Left forelimb (tissue), 1 donor: ENCODE measurements at places on chromosomes 5 and 9.

DNA sequence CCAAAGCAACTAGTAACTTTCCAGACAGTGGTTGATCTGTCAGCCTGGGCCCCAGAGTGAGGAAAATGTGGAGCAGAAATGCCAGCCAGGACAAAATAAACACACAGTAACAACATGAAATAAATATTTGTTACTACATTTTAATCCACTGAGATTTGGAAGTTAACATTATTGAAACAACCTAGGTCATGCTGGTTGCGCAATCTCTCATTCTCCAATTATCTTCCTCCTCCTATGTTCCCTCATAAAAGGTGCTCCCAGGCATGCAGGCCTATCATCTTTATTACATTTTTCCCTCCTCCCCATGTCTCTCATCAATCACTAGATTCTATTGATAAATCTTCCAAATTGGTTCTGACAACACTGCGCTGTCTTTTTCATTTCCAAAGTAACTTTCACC, 363.1 kb downstream of the HINT1 start:
- no peak for DNase-seq

GRCh38 chr9:134377976-134378375, 51.7 kb downstream of the RXRA start:
- DNase-seq: no peak

GRCh38 chr5:80760680-80761079, 105.9 kb upstream of the DHFR start:
- DNase-seq: no peak

DNA sequence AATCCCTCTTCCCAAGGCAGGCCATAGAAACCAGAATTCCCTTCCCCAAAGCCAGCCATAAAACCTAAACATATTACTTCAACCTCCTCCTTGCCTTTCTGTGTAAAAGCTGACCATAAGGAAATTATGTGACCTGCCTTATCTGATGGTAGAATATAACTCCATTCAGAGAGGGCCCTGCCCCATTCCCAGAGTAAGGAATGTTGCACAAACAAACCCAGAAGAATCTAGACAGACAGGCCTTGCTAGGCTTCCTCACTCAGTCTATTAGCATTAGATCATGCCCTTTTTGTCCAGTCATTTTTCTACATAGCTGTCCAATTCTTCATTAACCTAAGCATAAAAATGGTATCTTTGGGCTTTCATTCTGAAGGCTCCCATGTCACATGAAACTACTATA, 17.8 kb upstream of the IFNB1 start:
- DNase-seq: no peak

DNA sequence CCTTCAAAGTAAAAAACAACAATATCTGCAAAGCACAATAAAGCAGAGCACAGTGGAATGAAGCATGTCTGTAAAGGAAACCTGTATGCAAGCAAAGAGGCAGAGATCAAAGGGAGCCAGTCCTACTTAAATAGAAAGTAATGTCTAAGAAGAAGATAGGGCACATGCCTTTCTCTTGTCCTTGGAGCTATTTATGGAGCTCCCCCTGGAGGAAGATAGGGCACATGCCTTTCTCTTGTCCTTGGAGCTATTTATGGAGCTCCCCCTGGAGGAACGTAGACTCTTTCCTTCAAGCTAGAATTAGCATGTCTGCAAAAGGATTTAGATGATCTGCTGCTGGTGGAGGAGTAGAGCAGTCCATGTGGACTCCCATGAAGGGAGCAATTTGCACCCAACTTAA, 168.1 kb upstream of the RASEF start:
- no peak for DNase-seq

- no peak for DNase-seq
Measured at GRCh38 chr5:94748212-94748611, 129.7 kb downstream of the SLF1 start.

DNA sequence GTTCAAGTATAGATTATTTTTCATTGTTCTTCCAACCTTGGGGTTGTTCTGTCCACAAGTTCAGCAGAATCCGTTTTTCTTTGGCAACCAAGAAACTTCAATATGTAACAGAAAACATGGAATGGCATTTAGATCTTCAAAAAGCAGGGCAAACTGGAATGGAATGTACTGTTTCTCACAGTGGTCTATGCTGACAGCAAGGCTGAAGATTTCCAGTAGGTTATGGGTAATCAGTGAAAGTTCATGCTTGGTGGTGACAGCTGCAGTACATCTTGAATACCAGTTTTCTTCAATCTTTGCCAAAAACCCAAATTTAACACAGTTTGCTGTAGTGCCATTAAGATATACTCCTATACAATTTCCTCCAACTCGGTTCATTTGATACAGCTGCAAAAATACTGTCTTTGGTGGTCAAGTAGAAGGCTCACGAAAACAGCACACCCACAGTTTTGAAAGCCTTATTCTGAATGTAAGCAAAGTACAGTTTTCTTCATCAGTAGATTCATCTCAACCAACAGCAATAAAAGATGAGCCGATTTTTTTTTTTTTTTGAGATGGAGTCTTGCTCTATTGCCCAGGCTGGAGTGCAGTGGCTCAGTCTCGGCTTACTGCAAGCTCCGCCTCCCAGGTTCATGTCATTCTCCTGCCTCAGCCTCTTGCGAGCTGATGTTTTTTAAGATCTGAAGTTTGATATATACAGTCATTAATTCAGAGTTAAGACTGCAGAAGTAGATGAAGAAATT, 4.9 kb downstream of the TRIM52 start:
- DNase-seq: no peak

GRCh38 chr5:171415115-171415730, 4.2 kb upstream of the FGF18 start:
- DNase-seq: no peak

GRCh38 chr9:136316271-136316751, 11.0 kb upstream of the GPSM1 start:
- no peak for DNase-seq

GRCh38 chr9:135976944-135977343, 15.8 kb upstream of the UBAC1 start:
- DNase-seq: no peak

- no peak for DNase-seq
Measured at GRCh38 chr9:112032743-112033142, 136.1 kb downstream of the UGCG start.

DNA sequence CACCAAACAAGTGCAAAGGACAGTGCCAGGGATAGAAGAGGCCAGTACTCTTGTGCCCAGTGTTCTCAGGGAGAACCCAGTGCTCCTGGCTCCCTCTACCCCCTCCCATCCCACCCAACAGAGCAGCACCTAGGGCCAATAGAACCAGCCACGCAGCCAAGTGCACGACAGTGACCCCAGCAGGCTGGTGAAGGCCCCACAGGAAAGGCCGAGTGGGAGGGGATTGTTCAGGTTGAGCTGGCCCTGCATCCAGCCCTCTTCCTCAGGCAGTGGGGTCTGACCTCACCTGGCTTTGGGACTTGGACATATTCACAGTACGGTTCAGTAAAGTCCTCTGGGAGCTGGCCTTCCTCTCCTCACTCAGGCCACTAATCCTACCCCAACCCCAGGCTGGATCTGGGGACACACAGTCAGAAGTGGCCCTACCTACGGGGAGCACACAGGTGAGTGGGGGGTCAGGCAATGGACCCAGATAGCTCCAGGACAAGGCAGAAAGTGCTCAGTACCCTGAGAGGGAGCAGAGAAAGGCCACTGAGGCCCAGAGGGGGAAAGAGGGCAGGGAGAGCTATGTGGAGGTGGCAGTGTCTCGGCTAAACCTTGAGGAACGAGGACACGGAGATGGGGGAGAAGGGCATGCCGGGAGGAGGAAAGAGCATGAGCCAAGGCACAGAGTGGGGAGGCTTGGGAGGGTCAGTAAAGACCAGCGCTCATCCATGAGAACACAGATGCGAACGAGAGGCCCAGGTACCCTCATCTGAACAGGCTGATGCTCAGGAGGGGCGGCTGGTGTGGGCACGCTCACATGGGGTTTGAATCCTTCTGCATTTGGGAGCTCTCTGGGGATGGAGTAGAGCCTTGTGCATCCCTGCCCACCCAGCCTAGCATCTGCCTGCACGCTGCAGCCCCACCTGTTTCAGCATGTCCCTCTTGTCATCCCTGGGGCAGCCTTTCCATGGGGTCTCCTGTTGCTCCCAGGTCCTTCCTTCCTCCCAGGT, 25.6 kb downstream of the POLR1E start:
- DNase-seq: no peak

DNA sequence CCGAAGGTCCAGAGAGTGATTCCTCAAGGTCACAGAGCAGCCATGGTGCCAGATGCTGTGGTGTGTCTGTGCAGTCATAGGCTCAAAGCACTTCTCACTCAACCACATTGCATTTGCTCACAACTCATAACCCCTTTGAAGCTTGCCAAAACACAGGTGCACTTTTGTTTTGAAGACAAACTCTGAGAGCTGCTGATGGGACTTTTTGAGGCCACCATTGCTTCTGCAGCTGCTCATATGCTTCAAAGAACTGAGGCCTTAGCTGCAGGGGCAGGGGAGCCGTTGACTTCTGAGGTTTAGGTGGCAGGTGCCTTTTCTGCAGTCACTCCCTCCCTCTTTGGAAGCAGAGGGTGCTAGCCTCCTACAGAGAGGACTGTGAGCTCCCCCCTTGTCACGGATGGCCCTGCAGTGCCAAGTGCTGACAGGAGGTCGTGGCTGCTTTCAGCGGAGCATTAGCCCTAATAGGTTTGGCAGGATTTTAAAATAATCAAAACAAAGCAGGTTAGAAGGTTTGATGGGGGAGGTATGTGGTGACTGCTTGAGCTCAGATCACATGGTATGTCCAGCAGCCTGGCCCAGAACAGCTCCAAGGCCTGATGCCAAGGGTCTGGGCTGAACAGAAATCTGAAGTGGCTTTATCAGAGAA, 232.1 kb downstream of the MAN2A1 start:
- DNase-seq: no peak

GRCh38 chr5:123371575-123372179, 51.5 kb downstream of the CEP120 start:
- no peak for DNase-seq

- no peak for DNase-seq
Measured at GRCh38 chr9:112194969-112195431, 19.9 kb upstream of the SUSD1 start.

GRCh38 chr9:91426123-91426745, 2.6 kb upstream of the NFIL3 start:
- no peak for DNase-seq

GRCh38 chr5:170008376-170008775, 28.1 kb upstream of the INSYN2B start:
- no peak for DNase-seq

- DNase-seq: no peak
Measured at GRCh38 chr5:140165101-140165922, 9.7 kb upstream of the CYSTM1 start.

GRCh38 chr5:172035049-172035448, 28.6 kb upstream of the FBXW11 start:
- DNase-seq: no peak

GRCh38 chr5:136424835-136425584, 59.7 kb upstream of the TRPC7 start:
- peak; percentile 80 for DNase-seq

DNA sequence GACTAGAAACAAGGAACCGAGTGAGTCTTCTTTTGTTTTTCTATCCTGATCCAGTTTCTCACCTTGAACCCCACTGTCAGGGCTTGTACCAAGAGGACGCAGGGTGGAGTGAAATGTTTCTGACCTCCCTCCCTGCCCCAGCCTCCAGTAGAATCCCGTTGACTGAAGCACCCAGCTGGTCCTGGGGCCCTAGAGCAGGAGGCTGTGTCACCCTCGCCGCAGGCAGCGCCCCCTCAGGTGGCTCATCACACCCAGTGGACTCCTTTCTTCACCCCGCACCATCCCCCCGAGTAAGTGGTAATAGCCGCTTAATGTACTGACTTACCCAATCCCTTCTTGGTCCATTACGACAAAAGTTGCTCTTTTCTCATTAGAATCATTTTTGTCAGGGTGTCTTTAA, 53.8 kb downstream of the MVB12B start:
- DNase-seq: no peak

- no peak for DNase-seq
Measured at GRCh38 chr9:78921341-78921740, 624.4 kb downstream of the PSAT1 start.

DNA sequence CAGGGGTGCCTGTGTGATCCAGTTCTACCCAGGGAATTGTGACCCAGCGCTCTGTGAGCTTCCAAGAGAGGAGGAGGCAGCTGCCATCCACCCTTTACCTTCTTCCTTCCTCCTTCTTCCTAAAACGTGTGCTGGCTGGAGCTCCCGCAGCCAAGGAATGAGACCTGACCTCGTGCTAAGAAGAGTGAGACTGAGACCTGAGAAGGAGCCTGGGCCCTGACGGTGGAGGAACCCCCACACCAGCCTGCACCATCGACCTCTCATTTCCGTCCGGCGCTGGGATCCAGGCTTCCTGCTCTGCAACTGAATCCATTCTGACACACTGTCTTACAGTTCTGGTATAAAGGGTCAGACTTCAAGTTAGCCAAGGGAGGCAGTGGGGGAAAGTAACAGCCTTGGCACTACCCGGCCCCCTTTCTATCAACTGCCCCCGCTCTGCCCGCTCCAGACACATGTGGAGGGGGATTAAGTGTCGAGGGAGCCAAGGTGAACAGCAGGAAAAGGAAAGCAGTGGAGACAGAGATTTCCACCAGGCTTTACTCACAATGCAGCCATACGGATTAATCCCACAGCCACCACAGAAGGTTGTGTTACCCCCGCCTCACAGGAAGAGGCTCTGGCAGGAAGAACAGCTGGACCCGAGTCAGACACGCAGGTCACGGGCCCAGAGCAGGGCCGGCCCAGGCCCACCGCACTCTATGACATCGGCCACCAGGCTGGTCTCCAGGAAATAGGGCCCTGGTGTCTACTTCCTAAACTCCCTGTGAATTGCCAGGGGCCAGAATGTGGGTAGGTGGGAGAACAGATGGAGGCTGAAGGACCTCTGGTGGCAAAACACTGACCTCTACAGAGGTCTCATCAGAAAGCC, 15.8 kb downstream of the MGAT1 start:
- no peak for DNase-seq

DNA sequence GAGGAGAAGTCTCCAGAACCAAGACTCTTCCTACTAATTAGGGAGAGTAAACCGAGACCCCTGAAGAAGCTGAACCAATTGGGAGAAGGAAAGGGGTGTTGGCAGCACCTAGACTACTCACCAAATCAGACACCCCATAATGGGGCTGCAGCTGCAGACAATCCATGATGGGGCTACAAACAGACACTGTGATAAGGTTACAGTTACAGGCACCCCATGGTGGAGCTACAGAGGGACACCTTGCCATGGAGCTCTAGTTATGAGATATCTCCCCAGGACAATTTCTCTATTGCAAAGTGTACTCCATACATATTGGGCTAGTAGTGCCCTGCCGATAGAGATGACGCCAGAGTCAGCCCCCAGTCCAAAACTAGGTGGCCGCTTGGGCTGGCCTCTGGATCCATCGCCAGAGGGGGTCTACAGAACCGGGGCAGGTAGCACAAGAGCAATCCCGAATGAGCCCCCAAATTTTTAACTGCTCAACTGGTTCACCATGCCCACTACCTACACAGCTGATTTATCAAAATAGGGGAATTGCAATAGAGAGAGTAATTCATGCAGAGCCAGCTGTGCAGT, 2.1 kb upstream of the NANS start:
- no peak for DNase-seq

- no peak for DNase-seq
Measured at GRCh38 chr5:110086658-110087388, 397.1 kb downstream of the MAN2A1 start.
